HuH-7 (cell line): ENCODE measurements at places on chromosomes 6 and 20.

DNA sequence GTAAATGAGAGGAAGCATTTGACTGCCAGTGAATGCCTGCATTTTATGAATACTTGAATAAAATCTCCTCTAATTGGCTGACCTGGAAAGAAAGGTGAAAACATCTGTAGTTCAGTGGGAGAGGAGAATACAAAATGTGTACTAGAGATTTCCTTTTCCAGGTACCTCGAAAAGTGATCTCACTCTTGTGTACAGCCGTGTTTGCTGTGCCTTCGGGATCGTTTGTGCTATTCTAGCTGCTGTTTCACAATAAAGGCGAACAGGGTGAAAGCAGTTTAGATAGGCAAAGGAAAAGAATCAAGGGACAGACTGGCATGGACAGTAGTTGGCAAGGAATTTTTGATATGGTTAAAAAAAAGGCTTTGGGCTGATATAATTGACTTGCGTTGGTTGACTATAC, 112.3 kb downstream of the ARID1B start:
- peak; percentile 27 for DNase-seq

- DNase-seq = no peak
Observed at GRCh38 chr20:3165473-3166337, 6.0 kb upstream of the FASTKD5 start.

DNA sequence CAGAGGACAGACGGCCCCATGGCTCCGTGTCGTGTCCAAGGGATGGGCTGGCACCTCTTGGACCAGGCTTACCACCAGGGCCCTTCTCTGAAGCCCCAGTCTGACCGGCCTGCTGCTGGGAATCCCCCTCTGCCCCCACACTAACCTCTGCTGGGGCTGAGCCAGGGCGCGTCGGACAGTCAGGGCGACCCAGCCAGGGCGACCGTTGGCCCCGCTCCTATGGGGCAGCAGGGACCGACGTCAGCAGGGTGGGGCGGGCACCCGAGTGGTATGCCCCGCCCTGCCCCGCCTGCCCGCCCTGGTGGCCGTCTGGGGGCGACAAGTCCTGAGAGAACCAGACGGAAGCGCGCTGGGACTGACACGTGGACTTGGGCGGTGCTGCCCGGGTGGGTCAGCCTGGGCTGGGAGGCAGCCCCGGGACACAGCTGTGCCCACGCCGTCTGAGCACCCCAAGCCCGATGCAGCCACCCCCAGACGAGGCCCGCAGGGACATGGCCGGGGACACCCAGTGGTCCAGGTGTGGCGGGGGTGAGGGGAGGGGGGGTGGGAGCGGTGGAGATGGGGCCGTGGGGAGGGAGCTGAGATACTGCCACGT, at the start of gene SLC17A9:
SLC17A9 (plus strand) TSS at position 337 of the 595 bp plus-strand sequence; CDS start at position 459, 122 bp downstream.
- DNase-seq = peak; percentile 97

- DNase-seq = no peak
Observed at GRCh38 chr20:61810066-61810737, 255.5 kb downstream of the TAF4 start.

DNA sequence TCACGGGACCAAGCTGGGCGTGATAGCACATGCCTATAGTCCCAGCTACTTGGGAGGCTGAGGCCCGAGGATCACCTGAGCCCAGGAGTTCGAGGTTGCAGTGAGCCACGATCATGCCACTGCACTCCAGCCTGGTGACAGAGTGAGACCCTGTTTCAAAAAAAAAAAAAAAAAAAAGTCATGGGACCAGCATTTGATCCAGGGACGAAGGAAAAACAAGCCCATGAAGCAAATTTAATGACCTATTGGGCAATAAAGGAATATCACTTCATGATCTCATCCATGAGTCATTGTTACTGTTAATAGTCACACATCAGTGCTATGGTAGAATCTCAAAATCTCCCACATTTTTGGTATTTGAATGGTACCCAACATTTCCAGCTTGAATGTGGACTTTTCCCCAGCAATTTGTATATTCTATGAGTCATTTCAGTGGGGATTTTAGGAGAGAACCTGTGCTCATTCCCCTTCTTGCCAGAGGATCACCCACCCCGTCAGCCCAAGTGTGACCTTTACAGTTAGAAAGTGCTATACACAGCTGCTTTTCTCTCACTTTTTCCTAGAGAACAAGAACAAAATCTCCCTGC, 8.5 kb upstream of the SOD2 start:
- DNase-seq = no peak
